Ovary (tissue), 10 donors: ENCODE measurements at places on chromosomes 2 and 18. TPM values are rescaled to one million over a fixed set of nuclear protein-coding genes. Genes with fewer than 3 reads are reported as not detected.

- H3K4me3 ChIP-seq = no peak overlapping the region
- H3K36me3 ChIP-seq = no peaks in the 10 kb centered on the region
- no peaks in the 10 kb centered on the region for H3K27me3 ChIP-seq
- H3K4me1 ChIP-seq = no peaks in the 10 kb centered on the region
- no peak overlapping the region for H3K27ac ChIP-seq
Measured at GRCh38 chr2:71743995-71744675, 290.8 kb downstream of the DYSF start.

DNA sequence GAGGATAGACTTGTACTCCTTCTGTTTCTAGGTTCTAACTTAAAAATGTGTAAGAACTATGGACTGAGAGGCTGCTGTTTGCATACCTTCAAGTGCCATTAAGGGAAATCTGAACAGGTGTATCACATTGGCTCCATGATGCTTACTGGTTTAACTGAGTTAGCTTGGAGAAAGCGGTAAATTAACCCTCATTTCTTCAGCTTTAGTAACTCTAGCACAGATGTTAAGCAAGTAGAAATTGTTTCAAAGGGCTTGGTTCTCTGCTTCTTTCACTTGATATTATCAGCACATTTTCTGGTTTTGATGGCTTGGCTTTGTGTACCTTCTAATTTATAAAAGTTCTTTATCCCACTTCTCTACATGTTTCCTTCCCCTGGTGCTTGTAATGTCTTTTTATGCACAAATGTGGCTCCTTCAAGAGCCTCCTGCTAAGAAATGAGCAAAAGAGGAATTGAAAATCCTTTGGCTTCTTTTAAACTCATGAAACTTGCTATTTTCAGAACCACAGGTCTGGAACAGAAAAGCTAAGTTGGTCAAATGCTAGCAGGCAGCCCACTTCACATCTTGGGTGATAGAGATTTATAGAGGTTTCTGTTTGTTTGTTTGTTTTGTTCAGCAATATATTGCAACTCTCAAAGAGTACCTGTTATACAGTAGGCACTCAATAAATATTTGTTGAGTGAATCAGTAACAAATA, 249.9 kb upstream of the THUMPD2 start:
- H3K27me3 ChIP-seq = no peaks in the 10 kb centered on the region
- no peaks in the 10 kb centered on the region for H3K4me1 ChIP-seq
- no peak overlapping the region for H3K27ac ChIP-seq
- no peaks in the 10 kb centered on the region for H3K36me3 ChIP-seq
- no peak overlapping the region for H3K4me3 ChIP-seq
- no peak for DNase-seq

- H3K27me3 ChIP-seq = no peaks in the 10 kb centered on the region
- H3K36me3 ChIP-seq = no peaks in the 10 kb centered on the region
- H3K27ac ChIP-seq = no peak overlapping the region
- H3K4me1 ChIP-seq = no peaks in the 10 kb centered on the region
- DNase-seq = no peak
Measured at GRCh38 chr18:68855491-68855890, 57.6 kb downstream of the CCDC102B start.

- H3K36me3 ChIP-seq = no peaks in the 10 kb centered on the region
- H3K4me3 ChIP-seq = no peak overlapping the region
- no peaks in the 10 kb centered on the region for H3K27me3 ChIP-seq
Measured at GRCh38 chr18:75654386-75654785, 226.9 kb upstream of the SMIM21 start.

DNA sequence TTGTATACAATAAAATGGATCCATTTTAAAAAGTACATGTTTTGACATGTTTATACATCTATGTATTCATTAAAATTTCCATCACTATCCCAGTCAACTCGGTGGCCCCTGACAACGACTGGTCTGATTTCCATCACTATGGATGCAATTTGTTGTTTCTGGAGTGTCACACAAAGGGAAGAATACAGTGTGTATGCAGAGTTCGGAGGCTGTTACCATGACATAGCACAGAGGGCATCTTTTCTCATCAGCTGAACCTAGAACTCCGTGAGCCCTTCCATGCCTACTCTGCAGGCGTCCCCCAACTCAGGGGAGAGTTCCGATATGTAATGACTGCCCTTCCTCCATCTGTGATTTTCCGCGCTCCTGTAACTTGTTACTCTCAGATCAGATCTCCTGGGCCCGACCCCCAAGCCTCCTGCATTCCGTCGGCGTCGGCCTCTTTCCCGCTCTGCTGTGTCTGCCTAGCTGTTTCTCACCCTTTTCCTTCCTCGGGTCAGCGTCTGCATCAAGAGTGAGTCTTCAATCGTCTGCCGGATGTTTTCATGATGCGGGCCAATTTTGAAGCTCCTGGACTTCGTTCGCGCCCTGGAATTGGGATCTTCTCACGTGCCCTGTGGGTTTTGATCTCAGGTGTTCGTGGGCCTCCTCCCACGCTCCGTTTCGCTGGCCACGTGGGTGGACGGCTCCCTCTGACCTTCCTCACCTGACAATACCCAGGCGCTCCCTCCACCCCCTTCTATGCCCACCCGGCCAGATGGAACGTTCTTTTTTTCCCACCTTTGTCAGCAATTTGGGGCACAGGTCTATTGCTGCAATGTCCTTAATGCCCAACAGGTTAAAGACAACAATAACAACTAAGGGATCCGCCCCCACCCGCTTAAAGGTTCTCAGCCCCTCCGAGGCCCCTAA, 161.0 kb downstream of the TWIST2 start:
- H3K27me3 ChIP-seq = no peaks in the 10 kb centered on the region
- H3K4me1 ChIP-seq = peaks cover 3% of the 10 kb centered on the region
- H3K4me3 ChIP-seq = no peak overlapping the region
- DNase-seq = no peak

- H3K27ac ChIP-seq = no peak overlapping the region
- H3K4me1 ChIP-seq = no peaks in the 10 kb centered on the region
- no peak for DNase-seq
- no peaks in the 10 kb centered on the region for H3K36me3 ChIP-seq
- no peaks in the 10 kb centered on the region for H3K27me3 ChIP-seq
Measured at GRCh38 chr2:154161286-154161685, 289.6 kb downstream of the GALNT13 start.

- no peaks in the 10 kb centered on the region for H3K27me3 ChIP-seq
- H3K27ac ChIP-seq = no peak overlapping the region
- no peak for DNase-seq
- no peaks in the 10 kb centered on the region for H3K4me1 ChIP-seq
- no peak overlapping the region for H3K4me3 ChIP-seq
- H3K36me3 ChIP-seq = no peaks in the 10 kb centered on the region
Measured at GRCh38 chr2:29706171-29706720, 215.1 kb downstream of the ALK start.

- H3K36me3 ChIP-seq = no peaks in the 10 kb centered on the region
- H3K27me3 ChIP-seq = no peaks in the 10 kb centered on the region
- H3K27ac ChIP-seq = no peak overlapping the region
- DNase-seq = no peak
Measured at GRCh38 chr2:206736935-206737334, 18.7 kb upstream of the DYTN start.

GRCh38 chr18:23530195-23530594, 26.9 kb downstream of the RMC1 start:
- no peaks in the 10 kb centered on the region for H3K36me3 ChIP-seq
- peaks cover 2% of the 10 kb centered on the region for H3K4me1 ChIP-seq
- no peaks in the 10 kb centered on the region for H3K27me3 ChIP-seq
- no peak for DNase-seq
- H3K27ac ChIP-seq = no peak overlapping the region

The TBR1 gene
- total RNA-seq = not detected

The RAPH1 gene
- total RNA-seq = 11.1 TPM

The KLHL30 gene
- total RNA-seq = 0.23 TPM

The NAT8 gene
- not detected for total RNA-seq

The MZT2A gene
- 206 TPM for total RNA-seq

The GCA gene
- total RNA-seq = 7.2 TPM

The OR6B2 gene
- total RNA-seq = not detected

The ZNF396 gene
- total RNA-seq = 2.5 TPM

The TEX44 gene
- not detected for total RNA-seq

The IL1B gene
- 2.7 TPM for total RNA-seq

The UGT1A3 gene
- not detected for total RNA-seq

The KCNIP3 gene
- total RNA-seq = 16.5 TPM

The SRBD1 gene
- 15.9 TPM for total RNA-seq

The SLC66A3 gene
- total RNA-seq = 32.4 TPM
